ENCODE measurements at places on chromosomes 2 and 18.

GRCh38 chr2:217897816-217898806, 104.7 kb downstream of the TNS1 start:
- no peak for DNase-seq

DNA sequence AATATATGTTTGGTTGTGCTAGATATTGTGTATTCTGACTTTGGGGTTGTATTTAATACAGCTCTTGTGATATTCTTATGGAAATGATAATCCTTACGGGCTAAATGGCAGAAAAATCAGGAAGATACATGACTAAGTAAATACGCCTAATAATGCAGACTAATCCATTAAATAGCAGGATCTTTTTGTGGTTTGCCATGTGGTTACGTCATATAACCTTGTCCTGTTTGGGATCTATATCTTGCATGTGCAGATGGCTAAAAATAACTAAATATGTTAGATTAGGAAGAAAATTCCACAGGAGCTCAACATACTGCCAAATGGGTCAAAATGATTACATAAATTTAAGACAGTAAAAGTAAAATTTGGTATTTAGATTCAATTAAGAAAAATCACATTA, 83.0 kb downstream of the NEB start:
- DNase-seq: no peak

- no peak for DNase-seq
Measured at GRCh38 chr2:97737421-97738178, 24.2 kb downstream of the ZAP70 start.

DNA sequence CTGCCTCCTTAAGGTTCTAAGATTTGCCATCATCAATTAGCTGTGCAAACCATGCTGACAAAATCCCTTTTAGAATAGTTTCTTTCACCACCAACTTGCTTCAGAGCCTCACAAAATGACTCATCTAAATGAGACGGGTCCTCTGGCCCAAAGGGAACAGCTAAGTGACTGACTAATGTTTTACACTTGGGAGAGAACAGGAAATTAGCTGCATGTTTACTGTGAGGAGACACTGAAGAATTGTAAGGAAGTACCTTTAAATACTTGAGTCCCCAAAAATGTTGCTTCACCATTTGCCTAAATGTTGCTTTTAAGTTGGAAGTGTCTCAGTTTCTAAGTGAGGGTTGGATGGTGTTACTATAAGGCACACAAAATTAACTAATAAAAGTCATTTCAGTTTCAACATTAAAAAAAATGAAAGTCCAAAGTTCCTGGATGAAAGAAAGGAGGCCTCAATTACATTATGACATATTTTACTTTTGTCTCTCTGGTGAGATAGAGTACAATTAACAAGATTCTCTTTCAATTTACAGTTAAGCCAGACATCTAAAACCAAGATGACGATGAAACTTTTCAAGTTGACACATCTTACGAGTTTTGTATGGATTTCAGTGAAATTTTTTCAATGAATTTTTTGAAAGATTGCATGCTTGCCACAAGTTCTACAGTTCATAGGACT, 229.1 kb upstream of the FN1 start:
- DNase-seq: peak; percentile 90

DNA sequence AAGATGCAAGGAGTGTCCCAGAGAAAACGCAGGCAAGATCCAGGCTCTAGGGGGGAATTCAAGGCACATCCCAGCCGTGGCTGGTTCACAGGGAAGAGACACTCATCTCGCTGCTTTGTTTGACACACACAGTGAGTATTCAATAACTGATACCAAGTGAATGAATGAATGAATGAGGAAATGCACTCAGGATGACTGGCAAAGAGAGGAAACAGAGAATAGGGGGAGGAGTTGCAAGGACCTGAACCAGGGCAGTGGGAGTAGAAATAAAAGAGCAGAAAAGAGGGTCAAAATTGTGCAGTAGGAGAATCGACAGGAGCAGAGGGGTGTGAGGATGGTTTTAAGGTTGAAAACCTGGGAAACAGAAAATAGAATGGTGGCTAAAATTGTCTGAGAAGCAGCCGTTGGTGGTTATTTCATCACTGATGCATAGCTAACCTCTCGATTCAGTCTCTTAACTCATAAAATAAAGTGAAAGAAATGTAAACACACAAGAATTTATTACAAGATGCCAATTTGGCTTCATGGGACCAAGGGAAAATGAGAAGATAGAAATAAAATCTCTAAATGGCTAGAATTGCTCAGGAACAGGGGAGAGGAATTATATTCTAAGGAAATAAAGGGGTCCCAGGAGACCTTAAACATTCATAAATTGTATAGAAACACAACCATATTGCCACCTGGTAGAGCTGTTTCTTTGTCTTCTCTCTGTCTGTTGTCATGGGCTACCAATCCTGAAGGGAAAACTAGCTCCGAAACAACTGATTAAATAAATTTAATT, 63.9 kb upstream of the PHLPP1 start:
- DNase-seq: no peak

DNA sequence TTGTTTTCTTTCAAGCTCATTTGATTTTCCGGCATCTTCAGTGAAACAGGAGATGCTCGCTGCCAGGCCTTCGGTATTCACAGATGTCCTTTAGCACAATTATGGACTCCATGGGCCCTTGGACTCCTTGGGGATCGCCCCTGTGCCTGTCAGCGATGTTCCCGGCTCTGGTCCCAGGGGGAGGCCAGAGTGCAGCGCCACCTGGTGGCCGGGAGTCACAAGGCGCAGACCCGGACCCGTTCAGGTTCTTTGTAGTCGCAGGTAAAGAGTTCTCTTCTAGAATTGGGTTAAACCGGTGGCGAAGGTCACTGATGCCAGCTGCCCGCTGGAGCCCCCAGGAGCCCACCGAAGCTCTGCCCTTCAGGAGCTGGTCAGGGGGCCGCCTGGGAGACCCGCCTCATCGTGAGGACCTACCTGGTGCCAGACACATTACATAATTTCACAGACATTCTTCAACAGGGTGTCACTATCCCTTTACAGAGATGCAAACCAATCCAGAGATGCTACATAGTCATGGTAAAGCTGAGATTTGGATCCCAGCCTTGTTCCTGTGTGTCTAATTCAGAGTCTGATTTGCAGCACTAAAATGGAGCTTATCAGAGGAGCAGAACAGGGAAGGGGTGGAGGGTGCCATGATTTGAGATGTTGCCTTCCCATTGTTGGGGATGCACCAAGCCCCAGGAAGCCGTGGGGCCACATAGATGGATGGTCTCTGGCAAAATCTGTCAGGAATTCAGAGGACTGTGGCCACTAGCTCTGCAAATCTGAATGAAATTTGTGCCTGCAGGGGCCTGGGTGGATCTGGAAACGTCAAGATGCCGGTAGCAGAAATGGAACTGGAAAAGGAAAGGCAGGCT, 6.0 kb upstream of the INPP5D start:
- no peak for DNase-seq

GRCh38 chr2:235639428-235639773, 145.6 kb downstream of the AGAP1 start:
- peak; percentile 93 for DNase-seq

DNA sequence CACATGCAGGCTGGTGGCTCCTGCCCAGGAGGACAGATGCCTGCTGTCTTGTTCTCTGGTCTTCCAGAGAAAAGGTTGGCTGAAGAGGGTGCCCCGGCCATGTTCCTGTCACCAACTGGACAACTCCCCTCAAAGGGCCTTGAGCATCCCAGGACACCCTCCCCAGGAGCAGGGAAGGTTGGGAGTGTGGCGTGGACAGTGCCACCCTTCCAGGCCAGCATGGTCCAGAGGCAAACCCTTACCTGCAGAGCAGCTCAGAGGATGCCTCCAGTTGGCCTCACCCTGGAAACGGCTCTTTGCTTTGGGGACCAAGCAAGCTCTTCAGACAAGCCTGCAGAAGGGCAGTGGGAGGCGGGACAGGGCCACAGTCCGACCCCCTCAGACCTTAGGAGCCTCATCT, 4.9 kb upstream of the GPC1 start:
- DNase-seq: no peak

DNA sequence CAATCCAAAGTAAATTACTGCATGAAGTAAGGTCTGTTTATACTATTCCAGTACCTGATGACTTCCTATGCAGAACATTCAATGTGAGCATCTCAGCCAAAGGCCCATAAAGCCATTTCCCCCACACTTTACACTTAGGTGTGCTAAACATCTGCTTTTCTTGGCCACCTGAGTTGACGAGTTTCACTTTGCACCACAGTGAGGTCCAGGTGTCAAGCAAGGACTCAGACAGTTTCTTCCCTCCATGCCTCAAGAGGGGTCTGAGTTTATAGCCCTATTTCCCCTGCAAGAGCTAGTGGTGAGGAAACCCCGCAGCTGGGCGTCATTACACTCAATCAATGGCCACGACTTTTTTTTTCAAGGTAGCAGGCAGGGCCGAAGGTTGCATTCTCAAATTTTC, 107.7 kb downstream of the MREG start:
- DNase-seq: no peak

DNA sequence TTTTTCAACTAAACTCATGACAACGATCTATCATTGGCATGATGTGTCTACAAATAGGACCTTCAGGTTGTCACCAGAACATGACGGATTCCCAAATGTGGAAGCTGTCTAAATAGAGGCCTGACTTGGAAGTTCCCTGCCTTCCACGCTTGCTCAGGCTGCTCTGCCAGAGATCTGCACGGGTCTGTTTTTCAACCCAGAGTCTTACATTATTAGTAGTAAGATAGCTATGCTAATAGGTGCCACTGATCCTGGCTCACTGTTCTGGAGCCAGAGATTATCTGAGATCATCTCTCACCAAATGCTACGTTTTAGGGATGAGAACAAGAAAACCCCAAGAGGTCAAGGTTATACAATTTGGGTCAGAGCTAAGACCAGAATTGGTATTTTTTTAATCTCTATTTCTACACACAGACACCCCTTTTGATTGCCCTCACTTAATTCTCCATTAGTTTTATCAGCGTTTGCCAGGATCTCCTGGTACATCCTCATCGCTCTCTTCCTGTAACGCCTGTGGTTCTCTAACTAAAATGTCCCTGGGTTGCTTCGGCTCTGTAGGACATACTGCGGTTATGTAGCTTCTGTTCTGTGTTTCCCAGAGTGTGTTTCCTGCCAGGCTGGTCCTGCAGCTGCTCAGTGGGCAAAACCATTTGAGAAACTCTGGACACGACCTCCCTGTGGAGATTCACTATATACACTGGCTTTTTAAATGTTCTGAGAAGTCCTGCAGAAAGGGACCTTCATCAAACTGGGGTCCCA, 5.7 kb downstream of the CDC42EP3 start:
- DNase-seq: no peak

DNA sequence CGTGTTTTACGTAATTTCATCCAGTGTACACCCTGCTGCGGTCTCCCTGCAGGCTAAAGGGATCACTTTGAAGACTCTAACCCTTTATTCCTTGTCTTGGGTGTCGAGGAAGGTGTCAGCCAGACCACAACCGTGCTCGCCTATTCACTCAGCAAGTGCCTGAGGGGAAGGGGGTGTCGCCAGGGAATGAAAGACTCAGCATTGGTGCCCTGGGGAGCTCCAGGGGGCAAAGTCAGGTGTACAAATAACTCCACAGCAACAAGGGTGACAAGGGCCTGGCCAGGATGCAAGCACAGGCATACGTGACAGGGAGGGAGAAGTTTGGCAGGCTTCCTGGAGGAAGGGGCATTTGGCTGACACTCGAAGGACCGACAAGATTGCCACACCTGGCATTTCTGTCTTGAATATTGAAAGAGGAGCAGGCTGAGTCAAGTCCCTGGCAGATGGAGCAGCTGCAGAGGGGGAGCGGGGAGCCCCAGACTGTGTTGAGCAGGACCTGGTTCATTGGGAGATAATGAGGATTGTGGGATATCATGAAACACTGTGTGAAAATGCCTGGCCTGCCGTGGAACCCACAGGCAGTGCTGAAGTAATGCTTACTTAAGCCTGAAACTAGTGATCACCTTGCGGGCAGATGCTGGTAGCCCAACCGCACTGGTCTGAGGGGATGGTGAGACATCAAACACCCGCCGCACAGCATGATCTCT, 93.9 kb downstream of the RHOB start:
- no peak for DNase-seq

DNA sequence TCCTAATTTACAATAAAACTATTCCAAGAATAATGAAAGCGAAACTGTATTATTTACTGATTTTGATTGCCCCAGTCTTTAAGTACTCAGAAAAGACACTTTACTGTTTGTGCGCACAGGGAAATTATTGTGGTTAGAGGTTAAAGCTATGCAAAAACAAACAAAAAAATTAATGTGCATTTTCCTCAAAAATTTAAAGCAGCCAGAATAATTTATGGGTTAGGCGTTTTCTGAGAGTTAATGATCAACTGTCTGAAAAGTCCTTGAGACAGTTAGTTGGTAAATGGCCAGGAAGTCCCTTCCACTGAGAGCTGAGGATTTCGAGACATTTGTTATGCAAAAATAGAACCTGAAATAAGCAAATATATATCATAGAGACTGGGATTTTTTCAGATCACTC, 143.3 kb downstream of the IRS1 start:
- no peak for DNase-seq

DNA sequence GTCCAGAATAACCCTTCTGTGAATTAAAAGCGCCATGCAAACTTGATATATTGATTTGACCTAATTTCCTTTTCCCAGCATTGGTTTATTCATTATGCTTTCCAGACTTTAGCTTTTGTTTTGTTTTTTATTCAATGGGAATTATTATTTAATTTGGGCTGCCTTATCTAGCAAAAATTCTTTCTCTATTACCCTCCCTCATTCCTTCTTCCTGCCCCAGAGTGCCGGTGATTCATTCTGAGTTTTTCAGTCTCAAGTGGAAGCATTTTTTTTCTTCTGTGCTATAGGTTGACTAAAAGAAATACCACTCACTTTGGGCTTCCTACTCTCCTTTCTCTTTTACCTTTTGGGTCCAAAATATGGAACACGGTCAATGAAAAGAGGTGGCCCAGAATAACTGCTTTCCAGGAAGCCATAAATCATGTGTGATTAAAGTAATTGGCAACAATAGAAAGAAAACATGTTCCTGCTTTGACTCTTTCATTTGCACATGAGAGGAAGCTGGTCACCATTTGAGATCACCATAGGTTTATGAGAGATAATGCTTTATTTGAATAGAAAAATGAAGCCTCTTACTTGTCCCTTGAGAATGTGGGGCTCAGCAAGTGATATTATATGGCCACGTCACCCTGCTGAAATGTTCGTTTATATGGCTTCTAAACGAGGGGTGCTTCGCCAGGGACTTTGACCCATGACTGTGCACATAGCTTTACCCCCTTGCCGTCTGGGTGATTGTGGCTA, 422.8 kb upstream of the ZEB2 start:
- DNase-seq: peak; percentile 54

- no peak for DNase-seq
Measured at GRCh38 chr2:219642069-219642454, 14.6 kb downstream of the SLC4A3 start.

DNA sequence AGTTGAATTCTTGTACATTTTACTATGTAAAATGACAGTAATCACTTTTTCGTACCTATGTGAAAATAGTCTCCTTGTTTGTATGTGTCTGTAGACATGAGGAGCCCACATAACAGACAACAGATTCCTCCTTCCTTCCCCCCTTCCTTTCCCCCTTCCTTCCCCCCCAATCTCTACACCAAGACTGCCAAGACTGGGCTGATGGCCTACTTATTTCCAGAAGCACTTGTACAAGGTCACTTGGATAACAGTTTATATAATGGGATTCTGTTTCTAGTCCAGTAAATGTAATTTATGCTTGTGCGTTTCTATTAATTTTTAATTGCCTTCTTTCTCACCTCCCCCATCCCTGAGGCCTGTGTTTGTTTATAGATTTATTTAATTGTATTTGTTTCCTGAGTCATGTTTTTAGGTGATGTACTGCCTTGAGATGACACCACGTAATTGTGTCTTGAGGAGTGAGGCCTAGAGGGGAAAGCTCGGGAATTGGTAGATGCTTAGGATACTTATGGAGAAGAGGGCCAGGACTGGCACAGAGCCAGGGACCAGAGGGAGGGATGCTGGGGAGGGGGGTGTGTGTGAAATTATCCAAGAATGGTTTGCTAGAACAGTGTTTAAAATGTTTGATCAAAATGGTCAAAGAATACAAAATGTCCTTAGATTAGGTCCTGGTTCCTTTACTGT, 12.3 kb downstream of the B3GNT2 start:
- no peak for DNase-seq

All from HFFc6 (cell line).